Activated T-cell treated with anti-CD3 and anti-CD28 coated beads for 1 hour (primary cell): ENCODE measurements at places on chromosomes 5 and 9.

DNA sequence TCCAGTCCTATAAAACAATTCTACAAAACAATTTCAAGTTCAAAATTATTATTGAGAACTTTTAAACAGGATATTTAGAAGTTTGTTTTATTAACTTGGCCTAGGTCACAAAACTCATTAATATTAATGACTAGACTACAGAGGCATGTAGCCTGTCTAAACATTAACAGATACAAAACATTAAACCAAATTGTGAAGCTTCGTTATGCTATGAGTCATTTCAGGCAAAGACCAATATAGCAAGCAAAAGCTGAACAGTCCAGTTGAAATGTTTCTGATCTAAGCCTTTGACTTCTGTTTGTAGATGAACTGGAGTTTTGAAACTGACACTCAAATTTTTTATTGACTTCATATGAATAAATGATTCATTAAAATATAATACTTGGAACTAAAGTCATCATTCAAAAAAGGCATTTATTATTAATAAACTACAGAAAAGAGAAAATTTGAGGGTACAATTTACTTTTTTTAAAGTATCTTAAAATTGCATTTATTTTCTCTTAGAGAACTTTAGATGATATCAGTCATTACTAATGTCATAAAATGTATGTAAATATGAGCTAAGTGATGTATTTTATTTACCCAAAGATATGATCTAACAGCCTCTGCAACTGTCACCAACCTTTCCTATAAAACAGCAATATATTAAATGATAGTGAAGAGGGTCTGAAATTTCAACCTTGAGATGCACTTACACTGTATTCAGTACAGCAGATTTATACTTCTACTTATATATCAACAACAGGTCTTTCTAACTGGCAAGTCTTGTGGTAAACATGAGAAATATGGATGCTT lies 188.8 kb downstream of the COMMD10 start:
- no peak for DNase-seq

DNA sequence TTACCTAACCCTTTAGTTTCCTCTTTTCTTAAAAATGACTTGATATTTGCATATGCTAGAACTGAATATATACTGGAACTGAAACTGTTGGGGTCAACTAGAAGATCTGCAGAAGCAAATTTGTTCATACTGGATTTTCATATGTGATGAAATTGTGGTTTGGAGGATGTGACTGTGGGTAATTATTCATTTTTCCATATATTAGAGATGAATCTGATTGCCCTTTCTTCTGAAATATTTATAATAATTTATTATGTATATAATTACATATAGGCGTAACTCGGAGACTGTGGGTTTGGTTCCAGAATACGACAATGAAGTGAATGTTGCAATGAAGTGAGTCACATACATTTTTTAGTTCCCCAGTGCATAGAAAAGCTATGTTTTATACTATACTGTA lies 149.1 kb downstream of the ATP10B start:
- no peak for DNase-seq

GRCh38 chr5:167555565-167556166 lies 735.8 kb upstream of the WWC1 start:
- no peak for DNase-seq

DNA sequence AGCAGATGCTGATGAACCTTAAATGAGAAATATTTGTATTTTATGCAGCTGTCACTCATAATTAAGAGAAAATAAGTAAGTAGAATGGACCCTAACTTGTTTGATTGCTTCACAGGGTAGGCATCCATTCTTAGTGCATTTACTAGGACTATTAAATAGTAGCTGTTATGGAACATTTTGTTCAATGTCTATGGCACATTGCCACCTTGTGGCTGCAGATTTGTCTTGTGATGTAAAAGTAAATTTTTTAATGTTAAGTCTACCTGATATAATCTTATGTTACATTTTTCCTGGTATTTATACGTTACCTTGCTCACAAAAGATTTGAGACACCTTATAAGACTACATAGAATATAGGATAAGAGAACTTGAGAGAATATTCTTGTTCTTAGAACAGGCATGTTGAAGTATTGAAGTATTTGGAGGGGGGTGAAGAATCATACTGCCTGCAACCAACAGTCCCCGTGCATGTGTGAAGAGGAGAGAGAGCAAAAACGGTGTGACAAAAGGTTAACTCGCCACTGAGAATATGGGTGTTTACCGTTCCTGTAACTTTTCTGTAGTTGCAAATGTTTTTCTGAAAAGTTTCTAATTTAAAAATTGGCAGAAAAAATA lies 161.1 kb downstream of the MAST4 start:
- no peak for DNase-seq

GRCh38 chr5:143870871-143871632 lies 59.1 kb downstream of the HMHB1 start:
- DNase-seq, result no peak

GRCh38 chr9:115229496-115229895 lies 111.5 kb upstream of the TNC start:
- DNase-seq, result no peak

GRCh38 chr5:110354915-110355644 lies 371.4 kb downstream of the TMEM232 start:
- no peak for DNase-seq

- peak; percentile 45 for DNase-seq
These were observed 1.7 kb downstream of the ADAMTS16 start for GRCh38 chr5:5141625-5142525.

GRCh38 chr9:86096386-86096785 lies 3.0 kb downstream of the GOLM1 start:
- no peak for DNase-seq

- DNase-seq, result no peak
These were observed 107.3 kb upstream of the SPIN1 start for GRCh38 chr9:88280816-88281382.

DNA sequence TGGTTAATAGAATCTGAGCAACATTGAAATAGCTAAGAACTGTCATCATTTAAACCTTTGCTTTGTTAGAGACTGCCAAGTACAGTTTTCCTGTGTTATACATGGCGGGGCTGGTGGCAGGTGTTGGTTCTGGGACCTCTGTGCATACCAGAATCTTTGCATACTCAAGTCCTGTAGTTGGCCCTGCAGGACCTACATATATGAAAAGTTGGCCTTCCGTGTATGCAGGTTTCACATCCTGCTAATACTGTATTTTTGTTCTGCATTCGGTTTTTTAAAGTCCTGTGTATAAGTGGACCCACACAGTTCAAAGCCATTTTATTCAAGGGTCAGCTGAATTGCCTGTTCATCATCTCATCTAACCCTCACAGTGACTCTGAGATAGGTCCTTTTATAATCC lies 36.4 kb downstream of the LARP1 start:
- DNase-seq, result no peak

DNA sequence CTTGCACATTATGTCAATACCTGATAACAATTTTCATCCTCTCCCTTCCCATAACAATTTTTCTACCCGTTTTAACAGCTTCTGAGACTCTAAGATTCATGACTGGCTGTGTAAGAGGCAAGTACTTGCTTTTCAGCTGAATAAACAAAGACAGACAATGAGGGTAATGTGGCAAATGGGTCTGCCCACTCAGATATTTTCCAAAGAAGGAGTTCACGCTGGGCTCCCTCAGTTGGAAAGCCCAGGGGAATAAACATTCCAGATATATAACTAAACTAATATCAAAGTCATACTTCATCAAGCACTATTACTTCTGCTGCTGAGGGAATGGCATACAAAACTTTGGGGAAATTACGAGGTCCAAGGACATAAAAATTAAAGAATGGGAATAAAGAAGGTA lies 24.4 kb downstream of the MEGF9 start:
- DNase-seq, result no peak
